ENCODE measurements at places on chromosomes 7 and 10. TPM values are rescaled to one million over a fixed set of nuclear protein-coding genes. Genes with fewer than 3 reads are reported as not detected.

Gene MUC3A
- total RNA-seq = 0.52 TPM

Gene EBLN1
- not detected for total RNA-seq

GRCh38 chr10:91597197-91597881 is 35.5 kb downstream of the PPP1R3C start:
- no peaks in the 10 kb centered on the region for H3K4me1 ChIP-seq
- no peaks in the 10 kb centered on the region for H3K36me3 ChIP-seq
- H3K4me3 ChIP-seq = no peak overlapping the region
- peak overlapping the region; percentile 11 for H3K27ac ChIP-seq

DNA sequence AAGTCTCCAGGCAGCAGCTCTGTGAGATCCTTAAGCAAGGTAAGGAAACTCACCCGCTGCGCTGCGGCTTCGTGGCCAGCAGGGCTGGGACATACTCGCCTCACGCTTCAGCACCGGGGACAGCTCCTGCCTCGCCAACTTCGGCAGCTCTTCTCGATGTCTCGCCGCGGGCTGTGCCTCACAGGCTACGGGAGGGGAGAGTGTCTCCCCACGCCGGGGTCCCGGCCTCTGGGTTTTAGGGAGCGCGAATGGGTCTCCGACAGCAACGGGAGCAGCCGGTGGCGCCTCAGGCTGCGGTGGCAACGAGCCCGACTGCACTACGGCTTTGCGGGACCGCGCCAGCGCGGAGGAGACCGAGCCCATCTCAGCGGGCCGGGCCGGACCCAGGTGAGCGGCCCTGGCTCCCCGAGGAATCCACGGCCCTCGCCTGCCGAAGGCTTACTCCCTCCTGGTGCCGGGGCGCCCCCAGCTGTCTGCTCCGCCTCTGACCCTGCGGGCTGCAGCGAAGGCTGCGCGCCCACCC is 62.4 kb downstream of the LSM5 start:
- H3K27me3 ChIP-seq = peaks cover 66% of the 10 kb centered on the region
- peak; percentile 79 for DNase-seq
- H3K4me3 ChIP-seq = no peak overlapping the region
- peaks cover 7% of the 10 kb centered on the region for H3K4me1 ChIP-seq
- H3K27ac ChIP-seq = no peak overlapping the region

DNA sequence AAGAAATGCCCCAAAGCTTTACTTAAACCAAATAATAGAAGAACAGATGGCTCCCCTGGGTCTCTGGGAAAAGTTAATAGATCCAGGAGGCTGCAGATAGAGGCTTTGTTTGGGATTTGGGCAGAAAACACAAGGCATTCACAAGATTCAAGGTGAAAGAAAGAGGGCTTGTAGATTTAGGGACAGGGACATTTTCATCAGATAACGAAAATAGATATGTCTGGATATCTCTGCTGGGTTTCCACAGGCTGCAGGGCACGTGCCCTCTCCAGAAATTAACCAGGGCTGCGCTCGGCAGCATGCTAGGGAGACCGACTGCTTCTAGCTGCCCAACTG is 14.9 kb downstream of the CARD11 start:
- H3K27me3 ChIP-seq = no peaks in the 10 kb centered on the region
- no peak overlapping the region for H3K27ac ChIP-seq
- no peak for DNase-seq

Gene MYO3A
- 0.09 TPM for total RNA-seq

Gene PGAM2
- 0.77 TPM for total RNA-seq

Gene GOLGA7B
- 0.83 TPM for total RNA-seq

DNA sequence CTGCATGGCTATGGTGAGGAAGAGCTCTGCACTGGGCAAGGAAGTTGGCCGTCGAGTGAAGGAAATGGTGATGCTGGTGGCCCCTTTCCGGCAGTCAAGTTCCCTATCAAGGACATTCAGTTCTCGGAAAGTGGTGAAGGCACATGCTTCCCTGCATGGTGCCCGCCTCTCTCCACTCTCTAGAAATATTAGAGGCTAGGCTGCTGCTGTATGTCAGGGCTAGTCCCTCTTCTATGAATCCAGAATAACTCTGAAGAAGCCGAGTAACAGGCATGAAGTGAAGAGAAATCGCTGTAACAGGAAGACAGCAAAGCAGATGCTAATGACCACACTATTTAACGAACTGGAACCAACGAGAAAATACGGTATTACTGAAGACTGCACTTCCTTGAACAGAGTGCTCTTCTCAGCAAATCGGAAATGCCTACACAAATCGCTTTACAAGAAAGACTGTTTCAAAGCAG is 5.4 kb downstream of the IDI1 start:
- peak overlapping the region; percentile 94 for H3K27ac ChIP-seq
- DNase-seq = peak; percentile 90
- H3K27me3 ChIP-seq = no peaks in the 10 kb centered on the region
- H3K4me3 ChIP-seq = peak overlapping the region; percentile 64
- peaks cover 59% of the 10 kb centered on the region for H3K4me1 ChIP-seq

GRCh38 chr10:34526758-34527730 is 288.1 kb downstream of the PARD3 start:
- no peaks in the 10 kb centered on the region for H3K36me3 ChIP-seq
- peak overlapping the region; percentile 81 for H3K27ac ChIP-seq
- H3K4me3 ChIP-seq = no peak overlapping the region
- no peaks in the 10 kb centered on the region for H3K27me3 ChIP-seq

GRCh38 chr10:117364110-117364960 is 10.9 kb downstream of the PDZD8 start:
- no peak overlapping the region for H3K4me3 ChIP-seq
- H3K27ac ChIP-seq = peak overlapping the region; percentile 45
- H3K36me3 ChIP-seq = no peaks in the 10 kb centered on the region
- H3K27me3 ChIP-seq = no peaks in the 10 kb centered on the region
- no peak for DNase-seq

Gene STEAP1
- total RNA-seq = 4.5 TPM

- no peaks in the 10 kb centered on the region for H3K27me3 ChIP-seq
- no peak overlapping the region for H3K4me3 ChIP-seq
- no peak overlapping the region for H3K27ac ChIP-seq
- no peak for DNase-seq
- no peaks in the 10 kb centered on the region for H3K4me1 ChIP-seq
Observed at GRCh38 chr10:13206546-13207443, 27.4 kb downstream of the UCMA start.

- no peak for DNase-seq
- H3K4me3 ChIP-seq = no peak overlapping the region
- peaks cover 6% of the 10 kb centered on the region for H3K27me3 ChIP-seq
- no peak overlapping the region for H3K27ac ChIP-seq
- no peaks in the 10 kb centered on the region for H3K36me3 ChIP-seq
Observed at GRCh38 chr10:78737883-78738856, 330.6 kb upstream of the ZMIZ1 start.

DNA sequence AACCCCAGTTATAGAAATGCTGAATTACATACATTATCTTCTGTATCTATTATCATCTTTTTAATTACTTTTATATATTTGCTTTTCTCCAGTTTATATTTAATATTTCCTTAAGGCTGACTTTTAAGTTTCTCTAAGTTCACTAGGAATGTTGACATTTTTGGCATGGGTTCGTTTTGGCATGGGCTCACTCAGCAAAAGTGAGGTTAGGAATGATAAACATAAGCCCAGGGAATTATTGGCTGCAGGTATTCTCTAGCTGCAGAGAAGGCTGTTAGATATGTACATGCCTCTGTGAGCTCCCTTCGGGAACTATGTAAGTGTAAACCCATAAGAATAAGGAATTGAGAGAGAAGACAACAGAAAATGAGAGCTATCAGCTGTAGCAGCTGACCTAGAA is 63.6 kb upstream of the RAB18 start:
- H3K4me3 ChIP-seq = no peak overlapping the region
- no peaks in the 10 kb centered on the region for H3K36me3 ChIP-seq
- H3K27ac ChIP-seq = no peak overlapping the region
- DNase-seq = no peak
- H3K4me1 ChIP-seq = no peaks in the 10 kb centered on the region

DNA sequence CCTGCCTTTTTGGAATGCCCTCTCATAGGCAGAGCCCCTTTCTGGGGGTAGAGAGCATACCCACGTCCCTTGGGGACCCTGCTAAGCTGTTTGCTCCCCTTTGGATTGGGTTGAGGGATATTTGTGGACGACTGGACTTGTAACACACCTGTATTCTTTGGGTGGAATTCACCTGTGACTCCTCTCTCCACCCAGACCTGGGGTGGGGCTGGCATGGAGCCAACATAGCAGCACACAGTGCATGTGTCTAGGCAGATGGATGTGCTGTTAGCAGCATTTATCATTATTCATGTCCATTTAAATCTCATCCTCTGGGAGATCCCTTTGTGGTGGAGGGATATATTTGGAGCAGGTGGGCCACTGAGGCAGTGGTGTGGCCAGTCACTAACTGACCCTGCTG is 51.0 kb downstream of the CDH23 start:
- no peaks in the 10 kb centered on the region for H3K4me1 ChIP-seq
- no peak overlapping the region for H3K4me3 ChIP-seq
- no peak overlapping the region for H3K27ac ChIP-seq
- H3K36me3 ChIP-seq = no peaks in the 10 kb centered on the region
- no peaks in the 10 kb centered on the region for H3K27me3 ChIP-seq

DNA sequence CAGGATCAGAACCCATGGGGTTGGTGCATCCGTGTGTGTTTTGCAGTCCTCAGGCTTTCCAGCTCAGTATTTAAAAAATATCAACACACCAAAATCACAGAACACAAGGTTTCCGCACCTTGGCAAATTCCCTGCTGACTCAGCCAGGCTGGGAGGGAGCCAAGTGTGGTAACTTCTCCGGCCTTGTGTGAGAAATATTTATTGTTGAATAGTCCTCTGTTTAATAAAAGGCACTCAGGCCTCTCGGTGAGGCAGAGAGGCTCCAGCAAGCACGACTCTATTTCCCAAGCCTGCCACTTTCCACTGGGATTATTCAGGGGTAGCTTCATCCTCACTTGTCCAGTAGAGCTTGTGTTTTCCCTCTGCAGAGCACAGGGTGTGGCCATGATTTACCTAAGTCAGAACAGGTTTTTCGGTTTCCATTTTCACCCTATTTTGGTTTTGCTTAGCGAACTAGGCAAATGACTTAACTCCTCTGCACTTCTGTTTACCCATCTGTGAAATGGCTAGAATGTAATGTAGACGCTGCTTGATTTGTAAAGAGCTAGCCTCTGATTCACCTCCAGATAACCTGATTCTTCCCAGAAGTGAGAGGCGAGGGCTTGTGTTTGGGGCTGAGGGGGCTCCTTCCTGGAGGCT is 13.0 kb upstream of the CHST15 start:
- peaks cover 45% of the 10 kb centered on the region for H3K4me1 ChIP-seq
- H3K27me3 ChIP-seq = no peaks in the 10 kb centered on the region
- DNase-seq = no peak
- H3K36me3 ChIP-seq = no peaks in the 10 kb centered on the region

Gene SPRN
- total RNA-seq = not detected

DNA sequence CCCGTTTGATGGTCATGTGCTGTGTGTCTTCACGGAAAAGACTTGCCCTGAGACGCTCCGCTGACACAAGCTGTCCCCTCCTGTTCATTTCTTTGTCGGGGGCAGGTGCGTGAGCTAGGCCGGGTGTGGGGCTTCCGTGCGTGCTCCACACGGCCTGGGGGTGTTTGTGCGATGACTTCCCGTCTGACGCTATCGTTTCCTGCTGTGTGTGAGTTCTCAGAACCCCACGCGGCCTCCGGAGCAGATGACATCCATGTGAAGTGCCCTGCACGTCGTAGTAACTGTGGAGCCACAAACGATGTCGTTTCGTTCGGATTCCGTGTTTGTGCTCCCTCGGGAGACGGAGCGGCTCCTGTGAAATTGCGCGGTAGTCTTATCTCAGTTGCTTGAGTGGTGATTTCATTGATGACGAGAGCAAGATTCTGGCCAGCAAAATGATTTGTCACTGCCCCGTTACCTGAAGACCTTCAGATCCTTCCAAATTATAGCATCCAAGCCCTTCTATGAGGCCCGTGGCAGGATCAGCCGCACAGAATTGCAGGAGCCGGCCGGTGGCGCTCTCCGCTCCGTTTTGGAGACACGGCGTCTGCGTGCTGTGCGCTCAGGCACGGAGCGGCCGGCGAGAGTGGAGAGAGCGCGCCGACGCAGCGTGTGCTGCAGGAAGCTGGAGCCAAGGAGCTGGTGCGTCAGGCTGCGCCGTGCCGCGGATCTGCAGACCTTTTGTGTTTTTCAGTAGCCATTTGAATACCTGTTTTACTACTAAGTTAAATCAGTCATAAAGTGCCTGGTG is 94.9 kb downstream of the NKX6-2 start:
- peak; percentile 45 for DNase-seq
- peaks cover 30% of the 10 kb centered on the region for H3K36me3 ChIP-seq
- no peak overlapping the region for H3K27ac ChIP-seq
- H3K27me3 ChIP-seq = no peaks in the 10 kb centered on the region
- H3K4me3 ChIP-seq = no peak overlapping the region

- no peak overlapping the region for H3K4me3 ChIP-seq
- no peaks in the 10 kb centered on the region for H3K4me1 ChIP-seq
- peak overlapping the region; percentile 68 for H3K27ac ChIP-seq
- H3K36me3 ChIP-seq = no peaks in the 10 kb centered on the region
Observed at GRCh38 chr10:80104066-80104926, 25.8 kb downstream of the TMEM254 start.

Gene PTEN
- total RNA-seq = 254 TPM

Gene NUPR2
- not detected for total RNA-seq

Gene ITIH5
- total RNA-seq = 1.9 TPM

DNA sequence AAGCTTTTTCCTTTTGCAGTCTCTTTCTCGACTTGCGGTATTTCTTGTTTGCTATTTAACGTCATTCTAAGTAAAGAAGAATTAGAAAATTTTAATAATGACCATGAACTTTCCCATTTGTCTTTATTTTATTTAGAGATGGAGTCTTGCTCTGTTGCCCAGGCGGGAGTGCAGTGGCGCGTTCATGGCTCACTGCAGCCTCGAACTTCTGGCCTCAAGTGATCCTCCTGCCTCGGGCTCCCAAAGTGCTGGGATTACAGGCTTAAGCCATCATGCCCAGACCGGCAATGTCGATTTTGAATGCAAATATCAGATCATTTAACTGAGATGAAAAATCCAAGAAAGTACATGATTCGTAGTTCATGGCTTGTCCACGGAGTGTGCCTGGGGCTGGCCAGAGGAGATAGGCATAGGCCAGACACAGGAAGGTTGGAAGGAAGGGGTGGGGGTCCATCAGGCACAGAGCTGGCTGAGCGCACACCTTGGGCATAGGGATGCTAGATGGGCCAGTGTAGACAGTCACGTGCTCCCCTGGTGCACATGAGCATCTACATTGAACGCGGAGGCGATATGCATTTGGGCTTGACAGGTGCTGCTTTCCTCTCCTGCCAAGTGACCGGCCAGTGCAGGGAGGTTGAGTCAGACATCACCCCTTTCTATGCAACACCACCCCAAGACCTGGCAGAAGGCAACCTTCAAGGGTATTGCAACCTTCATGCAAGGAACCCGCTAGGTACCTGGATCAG is 38.9 kb upstream of the DAGLB start:
- H3K27me3 ChIP-seq = no peaks in the 10 kb centered on the region
- H3K36me3 ChIP-seq = no peaks in the 10 kb centered on the region
- peaks cover 8% of the 10 kb centered on the region for H3K4me1 ChIP-seq
- H3K27ac ChIP-seq = no peak overlapping the region
- no peak overlapping the region for H3K4me3 ChIP-seq

DNA sequence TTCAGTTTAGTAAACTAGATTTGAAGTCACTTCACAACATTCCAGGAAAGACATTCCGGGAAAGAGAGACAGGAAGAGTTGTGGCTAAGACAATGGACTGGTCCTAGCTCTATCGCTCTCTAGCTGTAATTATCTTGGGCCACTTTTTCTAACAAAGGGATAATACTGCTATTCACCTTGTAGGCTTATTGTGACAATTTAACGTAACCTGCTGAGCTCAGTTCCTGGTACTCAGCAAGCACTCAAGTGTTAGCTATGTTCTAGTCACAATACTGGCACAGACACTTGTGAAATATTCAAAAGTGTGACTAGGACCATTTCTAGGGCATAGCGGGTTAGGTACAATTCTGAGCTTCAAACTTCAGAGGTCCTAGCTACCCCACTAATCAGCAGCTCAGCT is 12.0 kb upstream of the NRCAM start:
- no peak overlapping the region for H3K4me3 ChIP-seq
- no peaks in the 10 kb centered on the region for H3K27me3 ChIP-seq
- DNase-seq = no peak
- no peak overlapping the region for H3K27ac ChIP-seq
- H3K4me1 ChIP-seq = peaks cover 5% of the 10 kb centered on the region
